ENCODE measurements at places on chromosomes 2 and 18.

- DNase-seq = no peak
Measured at GRCh38 chr2:64223055-64223454, 78.8 kb upstream of the PELI1 start.

DNA sequence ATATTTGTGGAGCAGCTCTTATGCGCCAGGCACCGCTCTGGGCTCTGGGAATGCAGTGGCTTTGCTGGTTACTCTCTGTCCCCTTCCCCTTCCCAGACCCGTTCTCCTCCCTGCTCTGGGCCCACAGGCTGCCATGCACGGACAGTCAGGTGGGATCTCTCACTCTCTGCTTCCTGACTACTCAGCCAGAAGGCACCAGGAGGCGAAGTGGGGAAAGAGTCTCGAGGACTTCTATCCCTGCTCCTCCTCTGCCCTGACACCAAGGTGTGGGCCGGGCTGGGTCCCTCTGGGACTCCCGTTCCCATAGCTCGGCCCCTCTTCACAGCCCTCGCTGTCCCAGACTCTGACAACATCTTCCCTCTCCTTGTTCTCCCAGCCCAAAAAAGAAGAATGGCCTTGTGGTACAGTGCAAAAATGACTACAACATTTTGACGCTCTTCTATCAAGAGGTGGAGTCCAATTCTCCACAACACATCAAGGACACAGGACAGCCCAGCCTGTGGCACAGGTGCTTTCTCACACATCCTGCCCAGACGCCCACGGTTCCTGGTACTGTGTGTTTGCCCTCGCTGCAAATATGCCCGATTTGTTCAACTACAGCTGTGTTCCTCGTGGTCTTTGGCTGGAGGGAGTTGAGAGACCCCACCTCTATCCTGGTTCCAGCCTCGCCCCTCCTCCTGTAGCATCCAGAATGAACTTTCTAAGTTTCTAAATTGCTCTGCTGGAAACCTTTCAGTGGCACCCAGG lies 14.0 kb upstream of the DUSP2 start:
- no peak for DNase-seq

DNA sequence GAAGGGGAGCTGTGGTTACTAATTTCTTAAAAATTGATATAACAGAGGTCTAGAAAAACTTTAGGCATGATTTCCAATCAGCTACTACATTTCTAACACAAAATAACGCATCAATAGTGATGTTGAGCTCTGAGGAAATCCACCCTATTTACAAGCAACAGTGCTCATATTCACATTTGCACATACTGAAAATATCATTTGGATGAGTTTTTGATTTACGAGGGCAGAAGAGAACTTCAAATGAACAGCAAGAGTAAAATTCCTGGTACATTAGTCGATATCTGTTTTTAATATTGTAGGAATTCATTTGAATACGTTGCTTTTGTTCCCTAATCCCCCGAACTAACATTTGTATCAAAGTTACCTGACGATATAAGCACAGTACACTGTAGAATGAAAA lies 761.0 kb upstream of the POU3F3 start:
- no peak for DNase-seq

GRCh38 chr18:6406910-6407470 lies 7.7 kb downstream of the L3MBTL4 start:
- DNase-seq = no peak

DNA sequence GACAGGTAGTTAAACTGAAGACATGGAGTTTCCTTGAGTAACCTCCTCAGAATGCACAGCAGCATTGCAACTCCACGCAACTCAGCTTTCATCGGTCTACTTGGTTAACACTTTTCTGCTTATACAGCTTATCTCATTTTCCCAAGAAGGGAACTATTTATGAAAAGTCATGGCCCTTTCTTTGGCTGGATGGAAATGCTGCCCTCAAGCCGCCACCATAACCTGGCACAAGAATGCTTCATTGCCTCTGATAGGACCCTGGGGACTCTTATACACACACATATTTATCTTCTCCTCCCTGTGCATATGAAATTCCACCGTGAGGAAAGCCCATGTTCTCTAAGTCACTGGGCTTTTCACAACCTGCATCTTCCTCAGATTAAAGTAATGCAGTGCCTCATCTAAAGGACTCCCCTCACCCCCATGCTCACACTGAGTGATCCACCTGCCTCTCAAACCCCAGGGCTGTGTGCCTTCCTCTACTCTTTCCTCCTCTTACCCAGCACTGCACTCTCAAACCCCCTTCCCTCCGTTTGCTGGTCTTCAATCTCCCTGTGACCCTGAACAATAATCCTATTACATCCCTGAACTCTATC lies 192.0 kb upstream of the HNRNPA3 start:
- DNase-seq = no peak

- DNase-seq = no peak
Measured at GRCh38 chr2:143575340-143575739, 446.1 kb downstream of the ARHGAP15 start.

GRCh38 chr18:5779922-5780321 lies 115.4 kb downstream of the TMEM200C start:
- no peak for DNase-seq

- DNase-seq = no peak
Measured at GRCh38 chr2:176280156-176280555, 10.9 kb downstream of the MTX2 start.

- DNase-seq = no peak
Measured at GRCh38 chr2:134208825-134209224, 45.0 kb upstream of the MGAT5 start.

- DNase-seq = no peak
Measured at GRCh38 chr2:153488072-153488471, 9.5 kb upstream of the RPRM start.

DNA sequence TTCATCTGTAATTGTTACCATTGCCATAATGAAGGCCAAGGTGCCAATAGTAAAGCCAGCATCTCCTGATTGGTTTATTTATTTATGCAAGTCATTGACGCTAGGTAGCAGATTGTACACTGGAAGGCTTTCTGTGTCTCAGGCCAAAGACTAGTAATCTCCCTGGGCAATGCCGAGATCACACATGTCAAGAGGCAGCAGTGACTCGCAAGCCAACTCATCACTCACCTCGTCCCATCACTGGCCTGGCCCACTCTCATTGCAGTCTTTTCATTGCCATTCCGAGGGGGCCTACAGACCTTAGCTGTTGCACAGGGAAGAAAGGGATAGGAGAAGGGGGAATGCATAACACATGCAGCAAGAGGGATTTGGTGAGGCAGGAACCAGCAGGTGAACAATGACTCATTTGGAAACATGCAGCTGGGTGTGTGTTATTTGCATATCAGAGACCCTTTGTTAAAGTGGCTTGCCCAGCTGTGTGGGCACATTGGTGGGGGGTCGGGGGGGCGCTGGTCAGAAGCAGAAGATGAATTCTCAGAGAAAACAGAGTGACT lies 448.7 kb upstream of the HNRNPA3 start:
- DNase-seq = no peak

DNA sequence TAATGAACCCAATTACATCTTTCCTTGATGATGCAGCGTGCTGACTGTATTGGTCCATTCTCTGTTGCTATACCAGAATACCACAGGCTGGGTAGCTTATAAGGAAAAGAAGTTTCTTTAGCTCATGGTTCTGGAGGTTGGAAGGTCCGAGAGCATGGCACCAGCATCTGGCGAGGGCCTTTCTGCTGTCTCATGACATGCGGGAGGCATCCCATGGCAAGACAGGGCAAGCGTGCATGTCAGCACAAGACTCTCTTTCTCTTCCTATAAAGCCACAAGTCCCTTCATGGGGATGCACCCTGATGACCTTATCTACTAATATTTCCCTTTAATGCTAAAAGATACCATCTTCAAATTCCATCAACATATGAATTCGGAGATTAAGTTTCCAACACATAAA lies 122.8 kb upstream of the FHL2 start:
- no peak for DNase-seq

DNA sequence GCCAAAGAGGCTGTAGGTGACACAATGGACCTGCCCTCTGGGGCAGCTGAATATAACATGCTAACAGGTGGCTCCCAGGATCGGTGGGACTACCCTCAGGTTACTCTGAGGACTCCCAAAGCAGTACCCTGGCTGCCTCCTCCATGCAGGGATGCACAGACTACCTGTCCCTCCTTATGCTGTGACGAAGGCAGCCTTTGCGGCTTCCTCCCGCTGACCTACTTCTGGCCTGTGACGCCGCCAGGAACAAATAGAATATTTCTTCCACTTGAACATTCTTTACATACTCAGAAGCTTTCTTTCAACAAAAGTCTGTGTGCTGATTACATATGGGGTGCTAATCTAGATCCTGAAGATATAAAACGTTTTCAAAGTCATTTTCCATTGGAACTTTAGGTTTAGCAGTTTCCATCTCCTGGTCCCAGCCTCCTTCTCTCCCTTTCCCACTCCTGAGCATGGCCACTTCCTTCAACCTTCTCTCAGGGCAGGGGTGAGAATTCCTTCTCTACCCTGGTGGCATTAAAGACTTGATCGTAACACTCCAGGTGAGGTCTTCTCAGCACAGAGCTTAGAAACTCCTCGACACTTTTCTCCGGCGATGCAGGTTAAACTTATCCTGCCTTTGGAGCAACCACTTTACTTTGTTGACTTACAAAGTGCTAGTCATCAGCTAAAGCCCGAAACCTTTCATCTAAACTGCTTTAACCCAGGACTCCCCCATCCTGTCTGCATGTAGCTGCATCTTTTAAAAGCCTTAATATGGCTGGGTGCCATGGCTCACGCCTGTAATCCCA lies 58.9 kb upstream of the STK17B start:
- DNase-seq = no peak

DNA sequence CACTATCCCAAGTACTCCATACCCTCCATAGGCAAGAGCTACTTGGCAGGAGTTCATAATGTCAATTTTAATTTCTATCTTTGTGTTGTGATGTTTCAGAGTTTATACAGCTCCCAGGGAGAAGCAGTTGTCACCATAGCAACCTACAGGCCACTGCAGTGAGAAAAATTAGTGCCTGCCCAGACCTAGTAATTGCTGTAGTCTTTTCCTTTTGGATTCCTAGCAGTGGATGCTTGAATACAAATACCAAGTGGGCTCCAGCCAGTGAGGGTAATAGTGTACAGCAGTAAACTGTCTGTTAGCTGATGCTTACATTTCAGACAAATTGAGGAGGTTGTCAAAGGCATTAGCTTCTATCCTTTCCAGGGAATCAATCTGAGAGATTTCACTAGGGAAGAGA lies 26.7 kb downstream of the LHCGR start:
- DNase-seq = no peak

- no peak for DNase-seq
Measured at GRCh38 chr2:238915196-238915595, 67.3 kb downstream of the TWIST2 start.

DNA sequence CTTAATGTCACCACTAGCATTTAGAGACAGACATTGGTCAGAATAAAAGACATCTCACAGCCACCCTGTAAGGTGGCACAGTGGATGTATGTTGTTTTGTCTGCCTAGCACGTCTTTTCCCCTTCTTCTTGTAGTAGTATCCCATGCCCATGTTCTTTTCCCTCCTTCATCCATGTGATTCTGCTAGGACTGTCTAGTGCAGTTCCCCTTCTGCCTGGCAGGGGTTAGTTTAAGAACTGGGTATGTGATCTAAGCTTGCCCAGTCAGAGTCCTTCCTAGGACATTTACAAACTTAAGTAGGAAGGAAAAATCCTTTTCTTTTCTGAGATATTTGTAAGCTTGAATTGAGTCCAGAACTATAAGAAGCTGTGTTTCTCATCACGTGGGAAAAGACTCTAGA lies 172.3 kb downstream of the BABAM2 start:
- DNase-seq = no peak

GRCh38 chr18:33184958-33185357 lies 255.6 kb downstream of the CCDC178 start:
- no peak for DNase-seq

Measured in right forelimb (tissue), 1 donor.